ENCODE measurements at places on chromosomes 2 and 18.

- DNase-seq: no peak
These were observed 87.3 kb downstream of the PDK1 start for GRCh38 chr2:172643142-172643541.

DNA sequence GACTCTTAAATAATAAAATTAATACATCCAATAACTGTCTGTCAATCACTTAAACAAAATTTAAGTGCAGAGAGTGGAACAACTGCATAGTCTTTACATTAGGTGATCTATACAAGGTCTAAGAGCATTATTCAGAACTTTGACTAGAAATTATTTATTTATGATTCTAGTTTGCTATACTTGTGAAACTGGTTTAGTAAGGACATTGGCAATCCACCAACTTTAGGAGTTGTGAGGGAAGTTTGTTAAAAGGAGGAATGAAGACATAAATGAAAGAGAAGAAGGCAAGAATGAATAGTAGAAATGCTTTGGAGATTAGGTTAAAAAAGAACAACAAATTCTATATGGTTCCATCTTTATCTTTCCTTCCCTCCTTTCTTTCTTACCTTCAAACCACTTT lies 217.5 kb downstream of the GPD2 start:
- DNase-seq: no peak

DNA sequence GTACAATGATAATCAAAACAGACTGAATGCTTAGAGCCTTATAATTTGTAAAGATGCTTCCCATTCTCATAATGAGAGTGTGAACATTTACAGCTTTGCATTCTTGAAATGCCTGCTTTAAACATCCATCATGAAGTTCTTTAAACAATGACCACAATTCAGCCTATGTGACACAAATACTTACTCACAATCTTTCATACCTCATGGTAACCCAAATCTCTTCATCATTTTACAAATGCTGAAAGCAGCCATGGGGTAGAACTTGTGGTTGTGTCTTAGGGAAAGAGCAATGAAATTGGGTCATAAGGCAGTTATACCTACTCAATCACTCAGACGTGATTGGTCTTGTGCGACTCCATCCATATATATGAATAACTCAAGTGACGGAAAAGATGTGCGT lies 140.7 kb downstream of the RND3 start:
- DNase-seq: no peak

GRCh38 chr2:445896-446295 lies 158.0 kb upstream of the ALKAL2 start:
- DNase-seq: no peak

DNA sequence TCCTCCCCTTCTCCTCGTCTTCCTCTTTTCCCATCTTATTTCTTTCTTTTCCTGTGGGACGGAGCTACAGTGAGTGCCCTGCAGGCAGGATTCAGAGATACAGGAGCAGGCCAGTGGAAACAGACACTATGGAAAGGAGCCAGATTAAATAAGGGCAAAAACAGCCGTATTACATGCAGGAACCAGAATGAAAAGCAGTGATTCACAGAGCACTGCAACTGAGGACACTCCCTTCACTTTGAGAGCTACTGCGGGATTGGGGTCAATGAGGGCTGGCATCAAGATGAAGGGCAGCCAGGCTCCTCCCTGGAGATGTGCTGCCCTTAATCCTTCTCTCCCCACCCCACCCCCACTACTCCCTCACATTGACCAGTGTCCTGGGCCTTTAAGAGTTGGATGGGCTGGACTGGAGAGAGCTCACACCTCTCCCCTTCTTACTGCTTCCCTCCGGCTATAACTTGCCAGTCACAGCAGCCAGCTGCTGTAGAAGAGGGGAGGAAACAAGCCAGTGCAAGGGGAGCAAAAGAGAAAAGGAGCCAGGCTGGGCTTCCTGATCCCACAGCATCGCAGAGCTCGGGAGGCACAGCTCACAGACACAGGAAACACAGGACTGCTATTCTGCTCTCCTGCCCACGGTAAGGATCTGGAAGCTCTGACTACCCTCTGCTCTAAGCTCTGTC lies at the start of gene PLCD4:
Gene PLCD4 (plus strand): TSS at position 464 of the 680 bp plus-strand sequence. CDS start 7,841 bp downstream, outside the sequence.
- no peak for DNase-seq

DNA sequence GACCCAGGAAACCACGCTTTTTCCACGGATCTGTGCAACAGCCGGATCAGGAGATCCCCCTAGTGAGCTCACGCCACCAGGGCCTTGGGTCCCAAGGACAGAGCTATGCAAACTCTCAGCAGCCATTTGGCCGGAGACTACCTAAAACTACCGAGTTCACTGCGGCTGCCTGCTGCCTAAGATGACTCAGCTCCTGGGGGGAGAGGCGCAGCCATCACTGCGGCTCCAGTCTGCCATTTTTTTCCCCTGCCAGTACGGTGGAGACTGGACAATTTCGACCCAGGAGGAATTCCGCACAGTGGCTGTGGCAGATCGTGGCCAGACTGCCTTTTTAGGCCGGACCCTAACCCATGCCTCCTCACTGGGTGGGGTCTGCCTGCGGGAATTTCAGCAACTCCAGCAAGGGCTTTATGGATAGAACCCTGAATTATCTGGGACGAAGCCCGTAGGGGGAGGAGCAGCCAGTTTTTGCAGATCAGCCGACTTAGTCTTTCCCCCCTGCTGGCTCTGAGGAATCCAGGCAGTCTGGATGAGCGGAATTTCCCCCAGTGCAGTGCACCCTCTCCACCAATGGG lies 424.9 kb upstream of the UBE2E3 start:
- DNase-seq: no peak

DNA sequence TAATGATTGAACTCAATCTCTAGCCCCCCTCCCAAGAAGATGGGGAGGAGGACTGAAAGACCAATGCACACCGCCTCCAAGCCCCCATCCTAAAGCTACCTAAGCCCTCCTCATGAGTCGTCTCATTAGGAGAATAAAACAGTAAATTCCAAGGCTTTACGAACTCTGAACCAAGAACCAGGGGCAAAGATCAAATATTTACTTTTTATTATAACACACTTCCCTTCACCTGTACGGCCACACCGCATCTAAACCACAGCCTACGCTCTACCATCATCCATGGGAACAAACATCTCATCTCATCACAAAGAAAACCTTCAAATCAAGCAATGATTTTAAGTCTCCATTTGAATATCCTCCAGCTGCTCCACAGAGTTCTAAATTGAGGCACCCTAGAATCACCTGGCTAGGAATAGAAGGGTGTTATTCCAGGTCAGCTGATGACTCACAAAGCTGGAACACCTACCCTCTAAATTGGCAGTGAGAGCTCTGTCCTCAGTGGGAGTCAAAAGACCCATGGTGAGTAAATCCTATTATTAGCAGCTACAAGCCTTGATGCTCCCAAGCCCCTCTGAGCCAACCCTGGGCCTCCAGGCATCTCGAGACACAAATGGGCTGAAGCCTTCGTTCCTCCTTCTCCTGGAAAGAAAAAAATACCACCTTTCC lies 45.6 kb upstream of the BZW1 start:
- no peak for DNase-seq

Measured in dorsolateral prefrontal cortex (tissue), 122 donors.